ENCODE measurements at places on chromosomes 2 and 18.

GRCh38 chr2:55875434-55876135, 48.0 kb downstream of the EFEMP1 start:
- no peak for DNase-seq

- no peak for DNase-seq
Measured at GRCh38 chr2:29502460-29502911, 387.3 kb downstream of the CLIP4 start.

- peak; percentile 81 for DNase-seq
Measured at GRCh38 chr2:79723830-79724229, 211.0 kb downstream of the CTNNA2 start.

DNA sequence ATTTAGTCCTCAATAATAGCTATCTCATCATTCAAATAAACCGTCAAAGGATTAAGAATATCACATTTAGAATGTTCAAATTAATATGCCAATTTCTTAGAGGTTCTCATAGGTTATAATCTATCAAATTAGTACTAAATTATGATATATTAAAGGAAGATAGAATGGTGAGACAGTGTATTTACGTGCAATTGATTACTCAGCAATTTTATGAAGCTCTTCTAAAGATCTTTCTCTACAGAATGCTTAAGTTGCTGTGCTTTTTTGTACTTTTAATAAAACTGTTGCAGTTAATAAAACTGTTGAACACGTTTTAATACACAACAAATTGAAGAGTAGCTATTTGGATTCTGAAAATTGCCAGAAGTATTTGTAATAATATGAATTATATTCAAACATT, 39.0 kb downstream of the RELCH start:
- DNase-seq: no peak

DNA sequence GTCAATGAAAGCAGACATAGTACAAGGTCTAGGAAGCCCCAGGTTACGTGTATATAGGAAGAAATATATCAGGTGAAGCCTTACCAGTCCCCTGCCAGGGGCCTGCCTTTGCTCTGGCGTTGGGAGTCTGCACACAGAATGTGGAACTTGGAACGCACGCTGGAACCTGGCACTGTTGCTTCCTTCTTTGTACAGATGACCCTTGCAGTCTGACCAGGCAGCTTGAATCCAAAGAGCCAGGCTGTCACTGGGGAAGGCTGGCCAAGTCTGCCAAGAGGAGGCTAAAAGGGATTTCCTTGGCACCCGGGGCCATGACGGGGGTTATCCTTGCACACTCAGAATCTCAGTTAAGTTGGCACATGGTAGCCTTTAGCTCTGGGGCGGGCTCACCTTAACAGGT, 39.5 kb downstream of the TMEM247 start:
- DNase-seq: no peak

DNA sequence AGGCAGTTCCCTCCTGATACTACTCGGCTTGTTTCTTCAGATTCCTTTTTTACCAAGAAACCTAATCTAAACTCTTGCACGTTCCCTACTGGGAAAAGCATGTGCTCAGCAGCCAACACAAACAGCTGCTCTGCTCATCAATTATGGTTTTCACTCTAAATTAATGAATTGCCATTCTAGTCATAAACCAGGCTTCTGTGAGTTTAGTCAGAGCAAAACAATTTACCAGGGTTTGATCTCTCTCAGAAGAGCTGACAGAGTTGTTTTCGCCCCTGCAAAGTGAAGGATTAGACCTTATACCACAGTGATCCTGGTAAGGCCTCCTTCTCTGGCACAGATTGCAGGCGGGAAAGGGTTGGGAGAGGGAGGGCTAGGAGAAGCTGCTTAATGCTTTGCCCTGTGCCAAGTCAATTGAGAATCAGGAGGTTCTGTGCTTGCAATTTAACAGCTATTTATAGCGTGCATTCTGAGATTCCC, 57.2 kb downstream of the REEP1 start:
- no peak for DNase-seq

- no peak for DNase-seq
Measured at GRCh38 chr18:64082054-64082453, 66.8 kb downstream of the LINC00305 start.

DNA sequence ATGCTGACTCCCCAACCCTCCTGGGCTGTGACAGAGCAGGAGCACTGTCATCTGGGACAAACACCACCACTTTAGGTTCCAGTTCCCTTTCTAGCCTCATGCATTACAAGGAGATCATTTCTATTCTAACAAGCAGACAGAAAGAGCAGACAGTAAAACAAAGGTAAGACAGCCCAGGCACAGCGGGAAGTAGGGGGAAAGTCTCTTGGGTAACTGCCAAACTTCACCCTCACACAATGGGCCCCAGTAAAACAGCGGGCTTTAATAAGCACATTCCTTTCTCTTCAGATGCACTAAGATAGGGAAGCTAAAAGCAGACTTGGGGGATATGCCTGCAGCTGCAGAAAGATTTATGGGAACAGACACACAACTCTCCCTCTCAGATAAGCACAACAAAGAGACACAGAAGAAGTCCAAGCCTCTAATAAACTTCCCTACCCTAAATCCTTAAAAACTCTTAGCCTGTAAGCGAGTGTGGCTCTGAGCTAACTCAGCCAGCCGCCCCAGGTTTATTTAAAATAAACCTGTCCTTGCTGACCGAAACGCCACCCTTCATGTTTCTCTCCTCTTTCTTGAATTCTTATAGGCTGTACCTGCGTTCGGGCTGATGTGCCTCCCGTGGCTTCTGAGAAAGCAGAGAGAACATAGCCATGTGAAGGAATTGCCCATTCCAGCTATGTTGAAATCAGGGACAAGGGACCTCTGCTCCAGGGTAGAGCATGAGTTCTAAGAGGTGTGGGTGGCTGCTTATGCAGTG, 726.8 kb upstream of the DDX18 start:
- DNase-seq: no peak

- DNase-seq: no peak
Measured at GRCh38 chr2:10159086-10159485, 36.5 kb downstream of the RRM2 start.

DNA sequence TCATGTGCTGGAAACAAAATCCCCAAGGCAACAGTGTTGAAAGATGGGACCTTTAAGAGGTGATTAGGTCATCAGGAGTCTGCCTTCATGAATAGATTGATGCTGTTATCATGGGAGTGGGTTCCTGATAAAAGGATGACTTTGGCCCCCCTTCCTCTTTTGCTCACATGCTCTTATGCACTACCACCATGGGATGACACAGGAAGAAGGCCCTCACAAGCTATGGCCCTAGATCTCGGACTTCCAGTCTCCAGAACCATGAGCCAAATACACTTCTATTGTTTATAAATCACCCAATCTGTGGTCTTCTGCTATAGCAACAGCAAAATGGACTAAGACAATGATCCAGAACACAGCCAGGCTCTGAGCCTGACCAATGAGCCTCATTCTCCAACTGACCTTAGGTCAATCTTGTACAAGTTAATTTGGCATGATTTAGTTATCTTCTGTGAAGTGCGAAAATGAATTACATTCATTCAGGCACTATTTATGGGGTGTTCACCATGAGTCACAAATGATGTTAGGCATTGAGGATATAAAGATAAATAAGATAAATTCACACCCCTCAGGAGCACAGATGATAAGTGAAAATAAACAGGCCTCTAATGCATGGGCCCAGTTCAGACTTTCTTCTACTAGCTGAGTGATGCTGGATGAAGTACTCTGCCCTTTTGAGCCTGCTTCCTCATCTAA, 37.7 kb upstream of the NT5C1B start:
- DNase-seq: no peak

DNA sequence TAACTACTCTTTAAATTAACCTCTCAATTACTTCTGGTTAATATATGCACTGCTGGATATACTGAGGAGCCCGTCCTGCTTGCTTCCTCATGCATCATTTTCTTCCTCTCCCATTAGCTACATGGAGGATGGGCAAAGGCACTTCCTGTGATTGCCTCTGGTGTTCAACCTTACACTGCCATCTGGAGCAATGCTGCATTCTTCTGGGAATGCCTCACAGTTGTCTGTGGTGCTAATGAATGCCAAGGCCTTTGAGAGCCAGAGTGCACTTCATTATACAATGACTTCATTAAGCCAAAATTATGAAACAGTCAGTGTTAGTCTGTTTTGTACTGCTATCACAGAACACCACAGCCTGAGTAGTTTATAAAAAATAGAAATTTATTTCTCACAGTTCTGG, 134.8 kb upstream of the DOCK10 start:
- DNase-seq: peak; percentile 27

GRCh38 chr2:117360586-117360985, 453.9 kb upstream of the DDX18 start:
- DNase-seq: no peak

DNA sequence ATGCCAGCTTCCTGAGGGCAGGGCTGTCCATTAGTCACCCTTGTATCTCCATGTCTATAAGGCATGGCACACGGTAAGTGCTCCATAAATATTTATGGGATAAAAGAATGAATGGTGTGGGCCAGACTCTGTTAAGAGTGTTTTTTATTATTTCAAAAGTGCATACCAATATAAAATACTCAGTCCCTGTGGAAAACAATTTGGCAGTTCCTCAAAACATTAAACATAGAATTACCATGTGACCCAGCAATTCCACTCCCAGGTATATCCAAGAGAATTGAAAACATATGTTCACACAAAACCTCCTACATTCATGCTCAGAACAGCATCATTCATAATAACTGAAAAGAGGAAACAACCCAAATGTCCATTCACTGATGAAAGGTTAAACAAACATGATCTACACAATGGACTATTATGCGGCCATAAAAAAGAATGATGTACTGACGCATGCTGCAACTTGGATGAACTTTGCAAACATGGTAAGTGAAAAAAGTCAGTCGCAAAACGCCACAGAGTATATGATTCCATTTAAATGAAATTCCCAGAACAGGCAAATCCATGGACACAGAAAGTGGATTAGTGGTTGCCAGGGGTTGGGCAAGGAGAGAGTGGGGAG, 69.1 kb upstream of the TCF7L1 start:
- DNase-seq: no peak

- no peak for DNase-seq
Measured at GRCh38 chr2:241324775-241325174, 9.1 kb downstream of the SEPTIN2 start.

- no peak for DNase-seq
Measured at GRCh38 chr18:41410006-41410405, 545.0 kb upstream of the PIK3C3 start.

DNA sequence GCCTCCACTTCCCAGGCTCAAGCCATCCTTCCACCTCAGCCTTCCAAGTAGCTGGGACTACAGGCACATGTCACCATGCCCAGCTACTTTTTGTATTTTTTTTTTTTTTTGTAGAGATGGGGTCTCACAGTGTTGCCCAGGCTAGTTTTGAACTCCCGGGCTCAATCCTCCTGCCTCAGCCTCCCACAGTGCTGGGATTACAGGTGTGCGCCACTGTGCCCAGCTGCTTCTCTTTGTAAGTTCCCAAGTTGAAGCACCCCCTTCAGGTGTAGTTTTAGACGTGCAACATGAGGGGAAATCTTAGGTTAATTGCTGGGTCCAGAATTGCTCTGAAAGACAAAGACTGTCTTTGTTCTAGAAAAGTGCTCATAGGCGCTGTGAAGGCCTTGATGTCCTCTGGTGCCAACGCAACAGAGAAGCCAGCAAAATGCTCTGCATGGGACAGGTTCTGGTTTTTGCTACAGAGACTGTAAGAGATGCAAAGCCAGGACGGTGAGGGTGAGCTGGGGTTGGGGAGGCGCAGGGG, 46.6 kb downstream of the RRM2 start:
- DNase-seq: no peak

- no peak for DNase-seq
Measured at GRCh38 chr2:98252038-98252773, 94.0 kb upstream of the CNGA3 start.

- DNase-seq: no peak
Measured at GRCh38 chr2:238570391-238570790, 143.7 kb downstream of the ASB1 start.

DNA sequence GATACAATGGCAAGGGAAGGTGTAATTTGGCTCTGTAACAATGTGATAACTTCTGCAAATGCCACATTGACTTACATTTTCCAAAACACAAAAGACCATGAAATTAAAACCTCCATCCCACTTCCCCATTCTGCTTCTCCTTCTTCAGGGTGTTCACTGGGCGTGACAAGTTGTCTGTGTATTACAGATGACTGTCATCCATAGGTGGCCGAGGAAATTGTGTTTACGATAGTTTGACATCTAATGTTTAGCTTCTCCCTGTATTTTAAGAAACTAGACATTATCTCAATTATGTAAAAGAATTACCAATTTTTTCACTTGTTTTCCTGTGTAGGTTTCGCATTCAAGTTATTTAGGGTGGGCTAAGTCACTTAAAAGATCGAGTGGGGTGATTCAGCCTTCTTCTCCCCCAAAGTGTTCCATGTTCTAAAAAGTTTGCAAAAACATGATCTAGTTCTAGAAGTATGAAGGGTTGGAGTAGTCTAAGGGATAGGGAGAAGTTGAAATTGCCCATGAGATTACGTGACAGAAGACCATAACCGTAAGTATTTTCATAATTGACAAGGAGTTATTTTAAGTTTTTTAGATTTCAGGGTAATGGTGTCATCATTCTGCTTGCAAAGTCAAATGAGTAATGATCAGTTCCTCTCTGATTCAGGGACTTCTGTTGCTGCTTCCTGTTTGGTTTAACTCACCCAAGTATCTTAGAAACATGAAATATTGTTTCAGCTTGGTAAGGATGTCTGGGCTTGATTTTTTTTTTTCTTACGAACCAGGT, 25.2 kb upstream of the CYTIP start:
- DNase-seq: peak; percentile 10

- DNase-seq: no peak
Measured at GRCh38 chr2:214542295-214542694, 131.4 kb downstream of the VWC2L start.

DNA sequence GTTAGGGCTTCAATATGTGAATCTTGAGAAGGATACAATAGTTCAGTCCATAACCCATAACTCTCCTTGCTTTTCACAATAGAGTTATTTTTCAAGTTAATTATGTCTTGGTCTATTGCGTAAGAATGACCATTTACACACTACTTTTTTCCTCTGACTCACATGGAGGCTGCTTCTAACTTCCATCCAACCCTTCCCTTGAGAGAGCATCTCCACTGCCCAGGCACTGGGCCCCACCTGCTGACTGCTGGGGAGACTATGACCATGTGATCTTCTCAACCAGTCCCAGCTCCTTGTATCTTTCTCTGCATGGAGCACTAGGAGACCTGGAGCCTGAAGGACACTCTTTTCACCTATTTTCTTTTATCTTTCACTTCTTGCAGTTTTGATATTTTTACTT, 251.5 kb downstream of the GPD2 start:
- no peak for DNase-seq

DNA sequence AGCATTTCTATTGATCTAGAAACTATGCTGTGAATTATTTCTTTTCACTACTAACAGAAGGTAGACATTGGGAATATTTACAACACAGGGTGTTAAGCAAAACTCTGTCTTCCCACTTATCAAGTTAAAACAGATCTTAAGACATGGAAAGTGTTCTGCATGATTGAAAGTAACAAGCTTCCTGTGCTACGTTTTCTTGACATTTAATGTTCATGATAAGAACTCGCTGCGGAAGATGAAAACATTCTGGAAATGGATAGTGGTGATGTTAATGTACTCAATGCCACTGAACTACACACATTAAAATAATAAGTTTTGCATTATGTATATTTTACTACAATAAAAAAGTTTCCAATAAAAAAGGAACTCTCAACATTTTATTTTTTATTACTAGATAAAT, 74.4 kb upstream of the SCN7A start:
- DNase-seq: no peak

GRCh38 chr18:11887328-11888128, 20.6 kb downstream of the MPPE1 start:
- DNase-seq: no peak
